ENCODE measurements at places on chromosomes 4 and X.
A peak's percentile ranks its signal among the peaks of the same experiment; 100 is the strongest.

GRCh38 chr4:19472666-19473065, 779.0 kb upstream of the SLIT2 start:
- DNase-seq = no peak

DNA sequence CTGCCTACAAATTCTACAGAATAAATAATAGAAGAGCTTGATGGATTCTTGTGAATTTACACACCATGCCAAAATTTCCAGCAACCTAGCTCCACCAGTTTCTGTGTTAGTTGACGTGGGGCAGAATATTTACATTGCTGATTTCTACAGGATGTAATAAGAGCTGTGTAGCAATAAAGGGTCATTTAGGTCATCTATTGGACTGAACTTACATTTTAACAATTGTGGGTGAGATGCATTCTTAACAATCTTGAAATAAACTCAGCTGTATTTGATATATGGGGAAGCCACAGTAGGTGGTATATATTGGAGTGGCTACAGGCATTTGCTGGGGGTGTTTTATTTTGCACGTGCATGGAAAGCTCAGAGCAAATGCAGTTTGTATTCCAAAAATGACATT, 655.3 kb downstream of the IQCM start:
- DNase-seq = no peak

DNA sequence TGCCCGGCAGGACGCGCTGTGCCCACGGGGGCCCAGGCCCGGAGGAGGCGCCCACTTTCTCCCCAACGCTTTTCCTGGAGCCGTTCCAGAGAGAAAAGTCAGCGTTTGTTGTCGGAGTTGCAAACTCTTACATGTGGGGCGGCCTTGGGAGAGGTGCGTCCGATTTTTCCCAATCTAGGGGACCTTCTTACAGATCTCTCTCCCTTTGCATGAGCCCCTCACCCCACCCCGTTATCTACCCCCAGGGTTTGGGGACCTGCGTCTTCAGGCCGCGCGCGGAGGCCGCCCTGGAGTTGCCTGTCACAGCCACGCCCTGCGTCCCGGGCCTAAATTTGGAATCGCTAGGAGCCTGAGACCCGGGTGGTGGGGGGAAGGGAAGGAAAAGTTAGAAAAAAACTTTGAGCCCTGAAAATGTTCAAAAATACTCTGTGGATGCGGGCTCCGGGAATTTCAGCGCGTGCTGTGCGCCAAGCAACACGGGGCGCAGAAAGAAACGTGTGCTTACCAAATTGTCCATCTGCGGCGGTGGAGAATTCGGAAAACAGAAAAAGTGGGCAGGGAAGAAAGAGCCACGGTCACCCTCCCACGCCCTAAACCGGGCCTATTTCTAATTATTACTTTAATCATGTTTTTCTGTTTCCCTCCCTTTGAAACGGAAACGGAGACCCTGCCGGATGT, 587 bp downstream of the CD99 start:
- DNase-seq = peak; percentile 45

DNA sequence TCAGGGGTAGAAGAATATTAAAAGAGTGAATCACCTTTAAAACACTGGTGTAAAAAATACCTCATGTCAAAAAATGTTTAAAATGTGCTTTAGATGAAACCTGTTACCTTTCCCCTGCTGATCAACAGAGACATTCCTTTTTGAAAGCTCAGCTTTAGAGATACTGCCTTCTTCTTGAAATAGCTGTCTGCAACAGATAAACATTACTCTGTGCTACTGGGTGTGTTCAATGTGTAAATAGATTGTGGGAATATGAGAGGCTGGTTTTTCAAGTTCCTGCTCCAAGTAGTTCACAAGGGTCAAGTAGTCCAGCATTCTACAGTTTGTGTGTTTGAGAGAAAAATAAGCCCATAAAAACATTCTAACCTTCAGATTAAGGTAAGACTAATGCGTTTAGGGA, at the start of gene SYTL5:
Gene SYTL5, plus strand, starts transcription at position 263 of the 400 bp plus-strand sequence. CDS start 27,337 bp downstream, outside the sequence.
- no peak for DNase-seq

- no peak for DNase-seq
Observed at GRCh38 chr4:22372986-22373385, 142.9 kb downstream of the ADGRA3 start.

DNA sequence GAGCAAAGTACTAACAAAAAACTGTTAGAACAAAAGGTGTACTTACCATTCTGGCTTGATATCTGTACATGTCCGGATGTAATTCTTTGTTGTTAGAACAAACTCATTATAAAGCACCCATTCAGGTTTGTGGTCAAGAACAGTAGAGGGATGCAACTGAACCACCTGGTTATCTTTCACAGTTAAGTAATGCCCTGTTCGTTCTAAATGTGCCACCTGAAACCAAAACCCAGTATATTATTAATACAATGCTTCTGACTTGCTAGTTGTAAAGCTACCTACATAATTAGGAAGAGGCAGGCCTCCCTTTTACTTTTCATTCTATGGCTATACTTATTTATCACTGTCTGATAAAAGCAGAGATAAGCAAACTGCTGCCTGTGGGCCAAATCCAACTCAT, 54.8 kb downstream of the DHX15 start:
- no peak for DNase-seq

- DNase-seq = peak; percentile 63
Observed at GRCh38 chrX:21438792-21439191, 64.6 kb downstream of the CNKSR2 start.

DNA sequence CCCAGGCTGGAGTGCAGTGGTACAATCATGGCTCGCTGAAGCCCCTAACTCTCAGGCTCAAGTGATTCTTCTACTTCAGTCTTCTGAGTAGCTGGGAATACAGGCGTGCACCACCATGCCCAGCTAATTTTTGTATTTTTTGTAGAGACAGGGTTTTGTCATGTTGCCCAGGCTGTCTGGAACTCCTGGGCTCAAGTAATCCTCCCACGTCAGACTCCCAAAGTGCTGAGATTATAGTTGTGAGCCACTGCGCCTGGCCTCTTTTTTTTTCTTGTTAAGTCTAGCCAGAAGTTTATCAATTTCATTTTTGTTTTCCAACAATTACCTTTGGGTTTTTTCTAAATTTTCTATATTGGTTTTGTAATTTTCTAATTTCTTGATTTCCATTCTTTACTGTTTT, 100.6 kb downstream of the GC start:
- DNase-seq = no peak

DNA sequence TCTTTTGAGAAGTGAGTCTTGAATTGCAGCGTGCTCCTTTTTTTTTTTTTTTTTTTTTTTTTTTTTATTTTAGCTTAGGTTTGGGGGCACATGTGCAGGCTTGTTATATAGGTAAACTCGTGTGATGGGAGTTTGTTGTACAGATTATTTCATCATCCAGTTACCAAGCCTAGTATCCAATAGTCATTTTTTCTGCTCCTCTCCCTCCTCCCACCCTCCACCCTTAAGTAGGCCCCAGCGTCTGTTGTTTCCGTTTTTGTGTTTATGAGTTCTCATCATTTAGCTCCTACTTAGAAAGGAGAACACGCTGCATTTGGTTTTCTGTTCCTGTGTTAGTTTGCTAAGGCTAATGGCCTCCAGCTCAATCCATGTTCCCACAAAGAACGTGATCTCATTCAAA, 81.3 kb upstream of the TSPAN5 start:
- no peak for DNase-seq

- no peak for DNase-seq
Observed at GRCh38 chr4:36316607-36317006, 35.2 kb downstream of the DTHD1 start.

- no peak for DNase-seq
Observed at GRCh38 chr4:102403116-102403515, 57.8 kb upstream of the SLC39A8 start.

DNA sequence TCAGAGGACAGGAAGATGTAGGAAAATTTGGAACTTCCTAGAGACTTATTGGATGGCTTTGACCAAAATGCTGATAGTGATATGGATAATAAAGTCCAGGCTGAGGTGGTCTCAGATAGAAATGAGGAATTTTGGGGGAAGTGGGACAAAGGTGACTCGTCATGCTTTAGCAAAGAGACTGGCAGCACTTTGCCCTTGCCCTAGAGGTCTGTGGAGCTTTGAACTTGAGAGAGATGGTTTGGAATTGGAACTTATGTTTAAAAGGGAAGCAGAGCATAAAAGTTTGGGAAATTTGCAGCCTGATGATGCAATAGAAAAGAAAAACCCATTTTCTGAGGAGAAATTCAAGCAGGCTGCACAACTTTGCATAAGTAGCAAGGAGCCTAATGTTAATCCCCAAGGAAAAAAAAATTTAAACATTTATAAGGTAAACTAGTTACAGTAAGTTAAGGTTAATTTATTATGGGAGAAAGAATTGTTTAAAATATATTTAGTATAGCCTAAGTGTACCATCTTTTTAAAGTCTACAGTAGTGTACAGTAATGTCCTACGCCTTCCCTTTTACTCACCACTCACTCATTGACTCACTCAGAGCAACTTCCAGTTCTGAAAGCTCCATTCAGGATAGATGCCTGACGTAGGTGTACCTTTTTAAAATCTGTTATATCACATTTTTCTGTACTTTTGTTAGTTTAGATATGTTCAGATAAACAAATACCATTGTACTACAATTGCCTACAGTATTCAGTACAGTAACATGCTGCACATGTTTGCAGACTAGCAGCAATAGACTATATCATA, 101.2 kb downstream of the FAM13A start:
- DNase-seq = no peak

- peak; percentile 51 for DNase-seq
Observed at GRCh38 chrX:63349307-63349706, 1.8 kb downstream of the SPIN4 start.
